ENCODE measurements at places on chromosomes 1 and 21.

DNA sequence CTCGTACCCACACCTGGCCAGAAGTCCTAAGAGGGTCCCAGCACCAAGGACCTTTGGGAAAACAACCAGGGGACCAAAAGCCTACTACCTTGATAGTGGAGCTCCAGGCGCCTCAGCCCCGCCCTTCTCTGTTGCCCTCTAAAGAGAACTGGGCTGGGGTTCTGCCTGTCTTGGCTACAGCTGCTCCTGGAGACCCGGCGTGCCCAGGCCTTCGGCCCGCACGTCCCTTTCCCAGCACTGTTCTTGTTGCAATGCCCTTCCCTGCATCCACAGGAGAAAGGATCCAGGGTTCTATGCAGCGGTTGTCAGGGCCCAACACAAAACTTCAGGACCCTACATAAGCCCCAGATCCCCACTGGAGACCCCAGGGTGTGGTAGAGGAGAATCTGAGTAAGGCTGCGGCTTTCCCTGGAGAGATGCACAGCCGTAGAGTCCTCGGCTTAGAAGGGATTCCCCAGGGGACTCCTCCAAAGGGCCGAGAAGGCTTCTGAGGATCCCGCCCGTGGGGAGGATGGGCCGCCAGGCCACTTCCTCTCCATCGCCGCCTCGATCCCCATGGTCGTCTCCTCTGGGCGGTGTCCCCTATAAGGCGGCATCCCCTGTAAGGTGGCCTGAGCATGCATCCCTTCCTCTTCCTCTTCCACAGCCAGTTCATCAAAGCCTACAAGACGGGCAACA, 12.0 kb downstream of the SLC66A1 start:
- DNase-seq = no peak

- DNase-seq = no peak
Measured at GRCh38 chr21:45887788-45888187, 93.8 kb upstream of the COL6A1 start.

DNA sequence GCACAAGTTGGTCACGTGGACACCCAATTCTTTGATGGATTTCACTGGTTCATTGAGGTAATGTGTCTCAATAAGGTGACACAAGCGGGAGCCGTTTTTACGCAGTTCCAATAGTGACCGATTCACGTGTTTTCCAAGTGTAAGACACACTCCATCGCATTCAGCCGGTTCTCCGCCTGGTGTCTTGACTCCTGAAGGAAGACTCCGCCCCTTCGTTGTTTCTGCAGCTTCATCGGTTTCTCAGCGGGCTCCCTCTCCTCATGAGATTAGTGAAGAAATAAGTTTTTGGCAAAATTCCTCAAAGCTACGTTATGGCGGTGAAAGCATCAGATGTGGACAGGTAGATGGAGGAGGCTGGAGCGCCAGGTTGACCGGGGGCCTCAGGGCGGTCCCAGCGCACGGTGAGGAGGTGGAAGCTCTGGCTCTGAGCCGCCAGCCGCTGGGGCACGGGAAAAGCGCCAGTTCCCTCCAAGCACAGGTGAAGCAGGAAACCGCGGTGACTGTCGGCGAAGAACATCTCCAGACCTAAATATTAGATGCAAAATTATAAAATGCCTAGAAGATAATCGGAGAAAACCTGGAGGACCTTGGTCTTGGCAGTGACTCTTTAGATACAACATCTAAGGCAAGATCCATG, 21.0 kb downstream of the CD2 start:
- no peak for DNase-seq

DNA sequence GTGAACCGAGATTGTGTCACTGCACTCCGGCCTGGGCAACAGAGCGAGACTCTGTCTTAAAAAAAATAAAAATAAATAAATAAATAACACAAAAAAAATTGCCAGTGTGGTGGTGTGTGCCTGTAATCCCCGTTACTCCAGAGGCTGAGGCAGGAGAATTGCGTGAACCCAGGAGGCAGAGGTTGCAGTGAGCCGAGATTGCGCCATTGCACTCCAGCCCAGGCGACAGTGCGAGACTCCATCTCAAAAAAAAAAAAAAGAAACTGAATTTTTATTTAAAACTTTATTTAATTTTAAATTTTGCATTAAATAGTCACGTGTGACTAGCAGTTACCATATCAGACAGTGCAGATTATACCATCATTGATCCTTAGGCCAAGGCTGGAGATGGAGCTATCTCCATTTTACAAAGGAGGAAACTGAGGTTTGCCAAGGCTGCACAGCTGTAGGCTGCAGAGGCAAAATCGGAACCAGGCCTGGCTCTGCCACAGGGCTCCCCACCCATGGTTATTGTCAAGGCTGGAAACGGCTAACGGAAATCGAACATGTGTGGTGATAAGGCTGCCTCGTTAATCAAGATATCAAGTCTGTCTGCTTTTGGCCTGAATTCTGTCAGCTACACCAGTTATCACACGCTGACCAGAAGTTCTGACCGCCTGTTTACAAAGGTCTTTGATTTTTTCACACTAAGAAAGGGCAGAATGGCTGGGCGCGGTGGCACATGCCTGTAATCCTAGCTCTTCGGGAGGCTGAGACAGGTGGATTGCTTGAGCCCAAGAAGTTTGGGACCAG, 20.5 kb downstream of the HSPG2 start:
- DNase-seq = no peak

DNA sequence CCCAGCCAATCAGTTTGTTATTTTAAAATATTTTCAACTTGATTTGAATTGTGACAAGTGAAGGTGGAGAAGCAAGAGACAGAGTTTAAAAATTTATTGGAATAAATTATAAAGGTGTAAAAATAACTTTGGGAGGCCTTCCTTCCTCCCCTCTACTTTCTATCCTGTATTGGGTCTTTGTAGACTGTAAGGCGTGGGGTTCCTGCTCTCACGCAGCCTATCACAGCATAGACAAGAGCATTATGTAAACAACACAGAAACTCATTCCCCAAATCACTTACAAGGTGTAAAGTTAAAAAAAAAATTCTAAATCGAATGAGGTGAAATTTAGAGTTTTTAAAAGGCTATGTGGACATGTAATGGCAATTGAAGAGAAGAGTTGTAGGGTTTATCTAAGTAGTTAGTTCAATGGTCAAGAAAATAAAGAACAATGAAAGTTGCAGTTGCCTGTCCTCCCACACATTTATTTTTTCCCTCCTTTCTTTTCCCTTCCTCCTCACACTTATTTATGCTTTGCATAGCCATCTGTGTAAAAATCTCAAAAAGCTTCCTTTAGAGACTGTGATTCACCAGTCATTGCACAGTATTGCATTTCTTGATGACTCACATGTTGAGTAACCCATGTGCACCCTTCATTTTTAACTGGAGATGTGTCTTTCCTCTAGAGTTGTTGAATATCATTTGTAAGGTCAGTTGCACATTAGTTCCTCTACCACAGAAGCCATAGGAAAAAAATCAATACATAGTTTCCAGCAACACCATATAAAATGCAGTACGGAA, 242.2 kb downstream of the PTPRC start:
- DNase-seq = peak; percentile 8

GRCh38 chr1:68675336-68675735, 178.5 kb upstream of the DEPDC1 start:
- DNase-seq = no peak

DNA sequence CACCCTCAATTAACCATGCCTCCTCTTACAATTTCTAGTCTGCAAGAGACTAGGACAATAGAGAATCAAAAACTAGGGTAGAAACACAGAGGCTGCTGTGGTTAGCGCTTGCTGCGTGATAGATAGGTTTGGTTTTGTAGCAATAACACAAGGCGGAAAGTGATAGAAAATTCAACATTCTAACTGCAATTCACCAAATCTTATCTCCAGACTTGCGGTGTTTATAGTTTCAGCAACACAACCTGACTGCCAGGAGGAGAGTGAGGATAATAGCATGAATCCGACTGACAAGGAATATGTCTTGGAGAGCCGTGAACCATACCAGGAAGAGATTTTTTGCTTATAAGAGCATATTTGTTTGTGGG, 30.7 kb upstream of the IFNAR2 start:
- no peak for DNase-seq

DNA sequence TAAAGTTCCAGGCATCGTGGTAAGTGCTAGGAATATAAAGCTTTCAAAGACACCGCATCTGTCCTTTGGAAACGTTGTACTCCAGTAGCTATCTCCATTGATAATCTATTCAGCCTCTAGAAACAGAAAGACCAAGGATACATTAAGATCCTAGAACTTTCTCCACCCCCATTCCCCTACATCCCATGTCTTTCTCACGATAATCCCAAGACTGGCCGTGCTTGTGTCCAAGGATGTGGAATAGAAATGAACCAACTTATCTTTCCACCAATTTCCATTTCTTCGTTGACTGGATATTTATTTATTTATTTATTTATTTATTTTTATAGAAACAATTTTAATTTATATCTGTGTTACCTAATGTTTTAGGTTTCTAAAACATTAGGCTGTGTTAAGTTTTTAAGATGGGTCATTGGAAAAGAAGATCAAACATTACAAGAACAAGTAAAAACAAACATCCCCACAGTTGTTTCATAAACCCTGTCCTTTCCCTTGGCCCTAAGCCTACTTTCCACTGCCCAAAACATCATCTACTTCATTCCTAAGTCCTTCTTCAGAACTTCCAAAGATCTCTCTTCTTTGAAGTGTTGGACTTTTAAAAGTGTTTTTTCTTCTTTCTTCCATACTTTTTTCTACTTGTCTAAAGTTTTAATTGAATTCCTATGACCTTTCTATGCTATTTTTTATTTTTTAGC, 39.7 kb downstream of the LRRC8C start:
- no peak for DNase-seq

DNA sequence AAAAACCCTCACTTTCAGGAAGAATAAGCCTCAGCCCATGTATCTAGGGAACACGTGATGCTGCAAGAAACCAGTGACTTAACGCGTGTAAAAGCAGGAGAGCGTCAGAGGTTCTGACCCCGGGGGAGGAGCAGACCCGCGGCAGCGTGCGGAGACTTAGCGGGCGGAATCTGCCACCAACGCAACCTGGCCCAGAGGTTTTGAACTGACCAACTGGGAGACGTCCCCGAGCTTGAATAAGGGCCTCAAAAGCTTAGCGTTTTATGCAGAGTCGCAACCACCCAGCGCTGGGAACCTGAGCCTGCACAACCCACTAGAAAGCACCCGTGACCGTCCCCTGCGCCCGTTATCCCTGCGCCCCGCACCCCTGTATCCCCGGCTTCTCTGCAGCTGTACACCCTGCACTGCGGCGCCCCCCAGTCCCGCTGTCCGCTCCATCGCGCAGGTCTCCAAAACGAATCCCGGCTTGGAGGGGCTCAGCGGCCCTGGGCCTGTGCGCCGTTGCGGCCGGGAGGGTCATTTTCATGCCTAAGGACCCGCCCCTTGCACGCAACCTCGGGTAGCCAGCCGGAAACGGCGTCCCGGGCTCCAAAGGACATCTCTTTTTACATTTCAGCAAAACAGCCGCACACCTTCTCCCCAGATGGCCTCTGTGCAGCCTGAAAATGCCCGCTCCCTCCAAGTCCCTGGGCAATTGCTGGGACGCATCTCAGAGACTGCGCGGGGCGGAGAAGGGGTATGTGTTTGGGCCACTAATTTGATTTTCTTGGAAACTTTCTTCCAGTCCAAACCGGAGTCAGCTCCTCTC, 29.4 kb upstream of the TRIM17 start:
- DNase-seq = peak; percentile 40

GRCh38 chr1:20028726-20029125, 41.3 kb upstream of the PLA2G5 start:
- no peak for DNase-seq
